Cortex of kidney (tissue), 1 donor: ENCODE measurements at places on chromosomes 5 and 9.

- DNase-seq = no peak
These were observed 930.3 kb upstream of the C9orf72 start for GRCh38 chr9:28503573-28503972.

DNA sequence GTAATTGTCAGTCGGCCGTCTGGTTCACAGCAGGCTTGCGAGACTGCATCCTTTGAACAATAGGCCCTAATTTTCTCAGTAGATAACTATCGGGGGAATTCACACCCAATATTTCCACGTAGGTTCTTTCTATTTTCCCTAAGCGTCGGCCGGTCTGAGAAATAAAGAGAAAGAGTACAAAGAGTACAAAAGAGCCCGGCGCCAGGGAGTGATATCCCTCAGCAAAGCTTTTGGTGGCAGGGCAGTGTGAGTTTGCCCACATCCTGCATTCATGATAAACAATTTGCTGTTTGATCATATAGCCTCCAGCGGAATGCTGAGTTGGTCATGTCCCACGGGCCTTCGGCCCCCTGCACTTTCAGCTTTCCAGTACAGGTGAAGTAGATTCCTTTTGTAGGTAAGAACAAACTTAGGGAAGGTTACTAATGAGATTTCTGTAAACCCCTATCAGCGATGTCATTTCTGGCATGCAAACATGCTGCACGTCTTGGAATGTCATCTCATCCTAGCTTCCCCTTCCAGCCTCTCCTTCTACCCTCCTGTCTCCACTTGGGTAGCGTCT, 4.7 kb upstream of the PTGR1 start:
- DNase-seq = no peak

DNA sequence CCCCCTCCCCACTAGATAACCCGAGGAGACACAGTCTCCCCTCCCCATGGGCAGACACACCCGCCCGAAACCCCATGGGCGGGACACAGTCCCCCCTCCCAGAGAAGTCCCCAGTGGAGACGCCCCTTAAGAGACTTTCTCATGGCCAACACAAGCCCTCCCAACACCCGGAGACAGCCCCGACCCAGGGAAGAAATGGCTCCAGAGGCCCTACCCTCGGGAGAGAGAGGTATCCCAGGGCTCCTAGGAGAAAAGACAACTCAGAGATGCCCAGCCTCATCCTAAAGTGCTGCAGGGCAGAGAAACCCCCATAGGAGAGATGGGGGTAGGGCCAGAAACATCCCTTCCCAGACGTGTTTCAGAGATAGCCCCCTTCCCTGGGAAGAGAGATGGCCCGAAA, 27.4 kb downstream of the PCDH1 start:
- no peak for DNase-seq

DNA sequence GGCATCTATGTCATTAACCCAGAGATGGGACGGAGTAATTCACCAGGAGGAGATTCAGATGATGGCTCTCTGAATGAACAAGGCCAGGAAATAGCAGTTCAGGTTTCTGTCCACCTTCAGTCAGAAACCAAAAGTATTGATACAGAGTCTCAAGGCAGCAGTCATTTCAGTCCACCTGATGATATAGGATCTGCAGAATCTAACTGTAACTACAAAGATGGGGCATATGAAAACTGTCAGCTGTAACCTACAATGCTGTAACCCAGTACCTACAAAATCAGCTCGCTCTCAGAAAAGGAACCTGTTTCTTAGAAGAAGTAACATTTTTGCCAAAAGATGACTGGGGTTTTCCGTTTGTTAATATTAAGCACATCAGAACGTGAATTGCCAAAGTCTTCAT, 14.7 kb downstream of the MFAP3 start:
- no peak for DNase-seq

DNA sequence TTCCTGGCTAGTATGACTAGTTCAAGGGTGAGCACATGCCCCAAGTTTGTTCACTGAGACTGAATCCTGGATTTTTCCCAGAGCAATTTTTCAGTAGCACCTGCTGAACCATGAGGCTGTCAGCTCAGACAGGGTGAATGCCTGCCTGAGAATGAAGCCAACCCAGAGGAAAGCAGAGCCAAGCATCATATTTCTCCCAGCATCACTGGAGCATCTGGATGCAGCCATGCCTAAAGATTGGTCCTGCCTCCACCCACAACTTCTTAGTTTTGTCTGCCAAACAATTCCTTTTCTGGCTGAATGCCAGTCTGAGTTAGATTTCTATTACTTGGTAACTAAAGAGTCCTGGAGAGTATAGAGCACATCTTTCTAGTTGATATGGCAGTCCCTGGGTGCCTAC, 343.6 kb downstream of the CSNK1G3 start:
- no peak for DNase-seq

GRCh38 chr9:127389381-127390247, 7.4 kb upstream of the SLC2A8 start:
- no peak for DNase-seq

DNA sequence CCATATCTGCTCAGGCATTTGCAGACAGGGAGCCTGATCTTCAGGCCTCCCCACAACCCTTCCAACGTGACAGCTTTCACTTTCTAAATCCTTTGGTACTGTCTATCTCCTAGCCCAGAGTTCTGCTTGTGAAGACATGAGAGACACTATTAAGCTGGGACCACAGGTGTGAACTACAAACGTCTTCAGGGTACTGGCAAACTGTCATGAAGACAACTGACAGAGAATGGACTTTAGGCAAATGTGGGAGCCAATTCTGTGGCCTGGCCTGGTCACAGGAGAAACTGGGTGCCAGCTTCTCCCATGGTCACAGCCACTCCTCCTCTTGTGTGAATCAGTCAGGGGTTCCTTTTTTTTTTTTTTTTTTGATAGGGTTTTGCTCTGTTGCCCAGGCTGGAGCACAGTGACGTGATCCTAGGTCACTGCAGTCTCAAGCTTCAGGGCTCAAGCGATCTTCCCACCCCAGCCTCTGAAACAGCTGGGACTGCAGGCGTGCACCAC, 10.4 kb downstream of the TRIM14 start:
- DNase-seq = no peak

- no peak for DNase-seq
These were observed 791 bp upstream of the GPR150 start for GRCh38 chr5:95619096-95619495.

DNA sequence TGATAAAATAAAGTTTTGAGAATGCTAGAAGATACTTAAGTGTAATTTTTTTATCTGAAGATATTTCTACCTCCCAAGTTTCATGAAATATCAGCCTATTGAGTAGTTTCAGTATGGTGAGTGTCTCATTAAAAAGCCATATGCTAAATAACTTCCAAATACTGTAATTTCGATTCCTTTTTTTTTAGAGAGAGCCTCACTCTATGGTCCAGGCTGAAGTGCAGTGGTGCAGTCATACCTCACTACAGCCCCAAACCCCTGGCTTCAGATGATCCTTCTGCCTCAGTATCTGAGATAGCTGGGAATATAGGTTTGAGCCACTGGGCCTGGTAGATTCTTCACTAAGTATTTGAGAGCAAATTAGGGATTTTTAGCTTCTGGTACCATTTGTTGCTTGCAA, 24.5 kb downstream of the CDC42SE2 start:
- DNase-seq = no peak

- DNase-seq = no peak
These were observed at the start of gene SLC2A6 for GRCh38 chr9:133478851-133479711. Gene SLC2A6 (minus strand): TSS chr9:133479099. CDS start chr9:133479059, 40 bp downstream.

GRCh38 chr5:72302171-72302570, 17.9 kb downstream of the MRPS27 start:
- DNase-seq = no peak

DNA sequence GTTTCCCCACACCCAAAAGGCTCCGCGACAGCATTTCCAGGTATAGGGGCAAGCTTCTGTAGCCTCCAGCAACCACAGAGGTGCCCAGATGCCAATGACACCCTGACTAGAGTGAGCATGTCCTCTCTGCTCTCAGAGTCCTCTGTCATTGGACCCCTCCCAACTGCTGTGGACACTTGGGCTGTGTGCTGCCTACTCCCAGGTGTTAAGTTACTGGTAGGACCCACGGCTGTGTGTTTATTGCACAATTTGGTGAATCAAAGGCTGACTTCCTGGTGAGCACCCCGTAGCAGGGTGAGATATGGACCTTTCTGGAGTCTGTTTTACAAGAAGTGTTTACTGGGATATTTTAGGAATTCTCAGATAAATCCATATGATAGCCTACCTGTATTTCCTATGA, 36.0 kb downstream of the SH3GL2 start:
- no peak for DNase-seq

DNA sequence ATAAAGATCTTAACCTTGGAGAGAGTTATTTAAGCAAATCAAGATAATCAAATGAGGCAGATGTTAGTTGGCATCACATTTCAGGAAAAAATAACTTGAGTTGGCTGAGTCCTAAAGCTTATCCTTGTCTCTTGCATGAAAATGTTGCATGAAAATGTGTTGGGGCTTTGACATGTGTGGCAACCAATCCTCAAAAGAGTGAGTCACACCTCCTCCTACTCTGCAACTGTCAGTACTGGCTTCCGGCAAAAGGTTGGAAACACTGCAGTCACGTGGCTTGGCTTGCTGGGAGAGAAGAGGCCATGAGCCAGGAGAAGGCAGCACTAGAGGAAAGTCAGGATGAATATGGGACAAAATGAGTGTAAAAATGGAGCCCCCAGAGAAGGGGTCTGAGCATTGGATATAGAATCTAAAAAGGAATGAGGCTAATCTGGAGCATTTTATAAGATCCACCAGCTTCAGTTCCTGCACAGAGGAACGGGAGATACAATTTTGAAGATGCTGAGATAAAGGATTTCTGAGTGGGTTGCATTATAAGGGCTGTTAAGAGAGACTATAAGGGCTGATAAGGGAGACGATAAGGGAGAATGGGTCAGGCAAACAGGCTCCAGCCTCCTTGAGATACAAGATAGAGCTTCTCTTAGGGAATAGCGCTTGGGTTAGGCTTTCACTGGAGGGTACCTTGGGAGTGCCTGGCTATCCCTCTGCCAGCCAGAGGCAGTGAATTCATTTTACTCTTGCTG, 43.1 kb downstream of the SPATA31D1 start:
- no peak for DNase-seq

- DNase-seq = no peak
These were observed 271.7 kb upstream of the TLE4 start for GRCh38 chr9:79300068-79300467.

- DNase-seq = no peak
These were observed 324.3 kb upstream of the SEMA6A start for GRCh38 chr5:116898917-116899316.

DNA sequence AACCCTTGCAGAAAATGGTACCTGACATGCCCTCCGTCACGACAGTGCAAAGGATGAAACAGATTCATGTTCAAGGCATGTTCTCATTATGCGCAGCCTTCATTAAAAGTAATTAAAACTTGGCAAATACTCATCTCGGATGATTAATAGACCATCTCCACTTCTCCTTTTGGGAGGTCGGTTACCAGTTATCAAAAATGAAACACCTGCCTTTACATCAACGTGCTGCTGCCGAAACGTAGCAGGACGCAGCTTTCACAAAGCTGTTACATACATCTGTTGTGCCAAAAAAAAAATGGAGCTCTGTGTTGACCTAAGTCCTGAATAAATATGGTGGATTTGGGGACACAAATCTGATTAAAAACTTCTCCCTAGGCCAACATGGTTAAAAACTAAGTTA, 75.7 kb downstream of the PTCH1 start:
- no peak for DNase-seq

- DNase-seq = no peak
These were observed 289.7 kb downstream of the OSTF1 start for GRCh38 chr9:75378036-75378435.

- no peak for DNase-seq
These were observed 132.6 kb upstream of the PDE4D start for GRCh38 chr5:60026161-60026560.

GRCh38 chr5:73948720-73949119, 322.7 kb downstream of the ARHGEF28 start:
- DNase-seq = no peak

GRCh38 chr9:18889550-18889949, 143.5 kb downstream of the SAXO1 start:
- no peak for DNase-seq

GRCh38 chr9:37149666-37150308, 29.4 kb downstream of the ZCCHC7 start:
- no peak for DNase-seq

GRCh38 chr5:116536316-116537083, 38.1 kb downstream of the SEMA6A start:
- no peak for DNase-seq

DNA sequence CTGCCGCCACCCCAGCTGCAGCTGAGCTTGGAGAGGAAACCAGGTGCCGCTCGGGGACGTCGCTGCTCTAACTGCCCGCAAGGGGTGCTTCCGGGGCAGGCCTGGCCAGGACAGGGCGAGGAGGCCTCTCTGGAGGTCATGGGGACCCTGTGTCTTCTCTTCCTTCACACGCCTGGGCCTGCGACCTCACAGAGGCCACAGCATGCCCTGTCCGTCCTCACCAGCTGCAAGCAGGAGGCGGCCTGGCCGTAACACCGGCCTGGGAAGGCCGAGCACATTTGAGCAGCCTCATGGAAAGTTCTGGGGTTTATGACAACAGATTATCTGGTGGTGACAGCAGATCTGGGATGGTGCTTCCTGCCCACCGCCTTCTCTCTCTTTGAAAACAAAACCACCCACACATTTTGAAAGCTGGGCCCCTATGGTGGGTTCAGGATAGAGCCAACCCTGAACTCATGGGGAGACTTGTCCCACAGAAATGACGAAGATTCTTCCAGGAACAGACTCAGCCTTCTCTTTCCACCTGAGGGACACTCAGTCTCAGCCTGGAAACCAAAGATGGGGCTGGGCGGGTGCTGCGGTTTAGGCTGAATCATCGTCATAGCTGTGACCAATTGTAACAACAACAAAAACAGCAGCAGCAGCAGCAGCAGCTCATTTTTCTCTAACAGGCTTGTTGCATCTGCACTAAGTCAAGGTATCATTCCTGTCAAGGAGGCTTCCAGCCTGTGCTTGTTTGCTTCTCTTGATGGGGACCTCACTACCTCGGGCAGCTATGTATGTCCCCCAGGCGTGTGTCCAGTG, 99.6 kb upstream of the RAPGEF1 start:
- no peak for DNase-seq

GRCh38 chr5:88556406-88556805, 287.8 kb upstream of the TMEM161B start:
- DNase-seq = no peak

DNA sequence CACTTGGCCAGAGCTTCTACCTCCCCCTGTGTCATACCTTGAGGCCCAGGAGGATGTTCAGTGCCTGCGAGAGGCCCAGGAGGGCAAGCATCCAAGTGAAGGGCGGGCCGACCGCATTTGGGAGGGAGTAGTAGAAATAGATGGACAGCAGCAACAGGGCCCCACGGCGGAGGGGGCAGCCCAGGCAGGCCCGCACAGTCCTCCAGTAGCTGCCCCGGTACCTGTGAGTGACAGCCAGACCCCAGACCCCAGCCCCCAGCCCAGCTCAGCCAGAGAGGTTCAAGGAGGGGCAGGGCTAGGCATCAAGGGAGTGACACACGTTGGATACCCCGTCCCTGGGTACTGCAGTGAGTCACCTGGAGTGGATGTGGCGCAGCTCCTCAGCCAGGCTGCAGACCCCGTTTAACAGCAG, 1.4 kb downstream of the STING1 start:
- no peak for DNase-seq
